ENCODE measurements at places on chromosomes 5 and 9.

- H3K4me3 ChIP-seq, result no peak overlapping the region
- DNase-seq, result no peak
- no peaks in the 10 kb centered on the region for H3K36me3 ChIP-seq
- H3K27ac ChIP-seq, result no peak overlapping the region
- H3K27me3 ChIP-seq, result no peaks in the 10 kb centered on the region
These were observed 137.8 kb downstream of the CEMIP2 start for GRCh38 chr9:71630377-71630995.

- peaks cover 29% of the 10 kb centered on the region for H3K4me1 ChIP-seq
- H3K4me3 ChIP-seq, result no peak overlapping the region
- DNase-seq, result no peak
- H3K27me3 ChIP-seq, result no peaks in the 10 kb centered on the region
- H3K36me3 ChIP-seq, result no peaks in the 10 kb centered on the region
These were observed 102.7 kb upstream of the CD180 start for GRCh38 chr5:67299231-67299735.

DNA sequence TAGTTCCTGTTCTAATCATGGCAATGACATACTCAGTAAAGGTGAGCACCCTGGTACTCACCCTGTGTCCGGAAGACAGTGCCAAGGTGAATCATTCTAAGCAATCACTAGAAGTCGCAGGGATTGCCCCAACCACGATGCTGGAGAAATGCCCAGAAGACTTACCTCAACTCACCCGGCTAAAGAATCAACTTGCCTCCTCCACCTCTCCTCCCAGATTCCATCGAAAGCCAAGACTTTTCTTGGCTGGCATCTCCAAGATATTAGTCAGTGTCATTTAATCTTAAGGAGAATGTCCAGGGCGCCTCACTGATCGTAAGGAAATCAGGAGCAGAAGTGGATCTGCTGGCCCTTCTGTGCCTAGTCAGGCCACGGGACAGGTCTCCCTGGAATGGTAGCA is 204.9 kb downstream of the ERCC6L2 start:
- peaks cover 48% of the 10 kb centered on the region for H3K4me1 ChIP-seq
- no peak overlapping the region for H3K4me3 ChIP-seq
- peaks cover 5% of the 10 kb centered on the region for H3K27me3 ChIP-seq
- H3K27ac ChIP-seq, result no peak overlapping the region

GRCh38 chr5:75670577-75670976 is 46.7 kb downstream of the POC5 start:
- H3K4me3 ChIP-seq, result no peak overlapping the region
- peaks cover 7% of the 10 kb centered on the region for H3K27me3 ChIP-seq
- H3K4me1 ChIP-seq, result peaks cover 11% of the 10 kb centered on the region

GRCh38 chr5:78760770-78761169 is 112.2 kb upstream of the LHFPL2 start:
- H3K4me3 ChIP-seq, result no peak overlapping the region
- H3K27me3 ChIP-seq, result peaks cover 6% of the 10 kb centered on the region
- no peaks in the 10 kb centered on the region for H3K4me1 ChIP-seq
- peaks cover 8% of the 10 kb centered on the region for H3K36me3 ChIP-seq
- H3K27ac ChIP-seq, result no peak overlapping the region
- no peak for DNase-seq

DNA sequence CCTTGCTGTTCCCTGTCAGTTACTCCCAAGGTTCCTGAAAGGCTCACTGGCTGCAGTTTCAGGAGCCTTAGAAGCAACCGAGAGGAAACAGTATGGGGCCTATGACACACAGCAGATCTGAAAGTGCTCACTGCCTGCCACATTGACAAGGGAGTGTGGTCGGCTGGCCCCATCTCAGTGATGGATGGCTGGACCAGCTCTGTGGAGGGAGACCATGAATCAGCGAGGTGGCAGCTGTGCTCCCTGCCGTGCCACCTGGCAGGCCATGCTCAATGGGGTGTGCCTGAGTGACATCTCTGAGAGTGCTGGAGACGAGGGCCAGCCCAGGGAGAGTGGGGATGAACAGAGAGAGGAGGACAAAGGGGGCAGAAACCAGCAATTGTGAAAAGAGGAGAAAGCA is 49.1 kb downstream of the DOCK2 start:
- no peak overlapping the region for H3K27ac ChIP-seq
- no peak overlapping the region for H3K4me3 ChIP-seq
- H3K4me1 ChIP-seq, result peaks cover 6% of the 10 kb centered on the region
- no peaks in the 10 kb centered on the region for H3K36me3 ChIP-seq
- DNase-seq, result peak; percentile 63
